ENCODE measurements at places on chromosomes 1 and 21.

DNA sequence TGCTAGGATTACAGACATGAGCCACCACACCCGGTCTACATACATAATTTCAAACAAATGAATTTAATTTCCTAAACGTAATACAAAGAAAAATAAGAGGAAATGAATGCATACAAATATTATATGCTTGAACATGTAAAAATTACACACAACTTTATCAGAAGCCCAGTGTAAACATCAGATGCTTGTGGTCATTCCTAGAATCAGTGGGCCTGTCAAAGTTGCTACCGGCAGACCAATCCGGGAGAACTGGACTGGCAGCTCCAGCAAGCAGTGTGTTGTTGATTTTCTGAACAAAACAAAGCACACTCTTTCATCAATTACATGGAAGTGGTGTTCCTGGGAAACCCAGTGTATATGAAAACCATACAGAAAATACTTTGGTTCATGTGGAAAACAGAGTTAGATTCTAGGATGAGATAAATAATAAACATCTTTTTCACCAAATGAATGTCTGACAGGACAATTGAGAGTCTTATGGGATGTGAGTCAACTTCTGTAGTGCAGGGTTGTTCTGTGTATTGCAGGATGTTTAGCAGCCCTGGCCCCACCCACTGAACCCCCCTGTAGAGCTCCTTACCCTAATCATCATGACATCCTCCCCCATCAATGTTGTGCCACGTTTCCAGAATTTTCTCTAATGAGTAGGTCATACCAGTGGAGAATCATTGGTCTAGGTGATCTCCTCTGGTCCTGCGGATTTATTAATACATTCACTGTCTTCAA is 33.8 kb downstream of the MFSD2A start:
- DNase-seq = no peak

GRCh38 chr1:184682956-184683355 is 71.7 kb downstream of the EDEM3 start:
- DNase-seq = no peak

DNA sequence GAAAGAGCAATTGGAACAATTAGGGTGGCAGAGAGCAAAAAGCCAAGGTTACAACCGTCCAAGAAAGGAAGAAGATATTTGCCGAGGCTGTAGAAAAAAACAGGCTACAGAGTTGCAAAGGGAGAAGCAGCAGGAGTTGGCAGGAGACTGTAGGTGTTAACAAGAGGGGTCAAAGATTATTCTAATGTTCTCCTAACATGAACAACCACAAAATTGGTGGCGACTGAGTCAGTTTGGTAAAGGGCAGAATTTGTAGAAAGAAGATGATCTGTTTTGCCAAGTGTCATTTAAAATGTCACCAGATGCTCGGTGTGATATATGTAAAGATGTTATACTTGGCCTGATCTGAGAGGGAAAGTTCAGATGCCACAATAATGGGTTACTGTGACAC is 401 bp upstream of the PRUNE1 start:
- DNase-seq = no peak

DNA sequence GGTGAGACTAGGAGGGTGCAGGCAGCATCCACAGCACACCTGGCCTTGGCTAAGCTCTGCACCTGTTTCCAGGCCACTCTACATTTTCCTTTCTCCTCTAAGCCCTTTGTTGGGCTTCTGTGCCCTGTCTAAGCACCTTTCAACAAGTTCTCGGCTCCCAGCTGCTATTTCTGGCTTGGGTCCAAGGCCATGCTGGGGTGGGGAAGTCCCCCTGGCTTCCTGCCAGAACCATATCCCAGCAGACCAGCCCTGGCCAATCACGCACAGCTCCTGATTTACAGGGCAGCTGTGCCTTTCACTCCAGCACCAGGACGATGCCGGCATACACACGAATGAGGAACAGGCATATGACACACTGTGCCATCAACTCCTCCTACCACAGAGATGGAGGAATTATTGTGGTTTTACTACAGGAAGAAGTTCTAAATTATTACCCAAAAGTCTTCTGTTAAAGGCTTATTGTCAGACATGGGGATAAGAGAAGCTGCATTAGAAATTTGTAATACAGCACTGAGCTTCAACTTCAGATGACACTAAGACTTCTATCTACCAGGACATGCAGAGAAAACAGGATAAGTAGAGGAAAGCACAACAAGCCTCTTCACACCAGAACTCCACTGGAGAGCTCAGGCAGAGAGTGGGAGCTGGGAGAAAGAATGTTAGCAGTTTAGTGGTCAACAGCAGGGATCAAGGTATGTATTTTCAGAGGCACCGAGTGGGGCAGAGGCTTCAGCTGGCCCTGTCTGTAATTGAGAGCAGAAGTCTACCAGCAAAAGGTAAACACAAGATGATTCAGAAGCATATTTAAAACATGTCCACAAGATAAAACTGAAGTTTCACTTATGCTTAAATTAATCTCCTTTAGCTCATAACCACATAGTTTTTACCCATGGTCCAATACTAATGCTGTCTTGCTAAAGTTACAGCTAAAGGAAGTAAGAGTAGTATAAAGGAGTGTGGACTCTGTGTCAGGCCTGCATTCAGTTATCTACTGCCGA is 37.4 kb downstream of the TRIT1 start:
- DNase-seq = peak; percentile 65

Measured in T-helper 17 cell (primary cell).